ENCODE measurements at places on chromosomes 13 and 19.

DNA sequence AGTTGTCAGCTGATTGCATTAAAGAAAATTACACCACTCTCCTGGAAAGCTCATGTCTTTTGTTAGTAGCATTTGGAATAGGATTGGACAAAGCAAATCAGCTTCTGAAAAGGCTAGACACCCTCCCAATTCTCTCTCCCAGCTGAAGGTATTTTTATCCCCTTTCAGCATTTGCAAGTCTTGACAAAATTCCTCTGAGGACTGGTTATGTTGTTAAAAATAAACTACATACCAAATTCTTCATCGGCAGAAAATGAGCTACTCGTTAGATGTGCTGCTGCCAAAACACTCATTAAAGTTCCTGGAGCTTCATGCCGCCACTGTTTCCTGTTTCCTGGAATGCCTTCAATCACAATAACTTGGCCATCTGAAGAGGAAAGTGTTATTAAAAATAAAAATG, 37.1 kb downstream of the UTP14C start:
- no peak for DNase-seq

DNA sequence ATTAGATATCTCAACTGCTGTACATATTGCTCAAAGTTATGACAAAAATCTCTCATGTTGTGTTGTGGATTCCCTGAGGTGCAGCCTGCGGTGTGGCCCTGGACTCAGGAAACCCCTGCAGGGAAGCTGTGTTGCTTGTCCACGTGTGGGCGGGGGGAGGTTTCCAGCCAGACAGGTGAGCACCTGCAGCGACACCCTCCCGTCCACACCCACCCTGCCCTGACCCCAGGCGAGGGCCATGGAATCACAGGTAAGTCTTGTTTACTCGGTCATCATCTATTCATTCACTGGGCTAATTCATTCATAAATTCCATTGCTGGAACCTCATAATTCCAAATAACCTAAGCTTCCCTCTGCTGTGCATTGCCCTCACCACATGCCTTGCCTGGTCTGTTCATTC, 14.1 kb downstream of the PLPP2 start:
- DNase-seq, result no peak

DNA sequence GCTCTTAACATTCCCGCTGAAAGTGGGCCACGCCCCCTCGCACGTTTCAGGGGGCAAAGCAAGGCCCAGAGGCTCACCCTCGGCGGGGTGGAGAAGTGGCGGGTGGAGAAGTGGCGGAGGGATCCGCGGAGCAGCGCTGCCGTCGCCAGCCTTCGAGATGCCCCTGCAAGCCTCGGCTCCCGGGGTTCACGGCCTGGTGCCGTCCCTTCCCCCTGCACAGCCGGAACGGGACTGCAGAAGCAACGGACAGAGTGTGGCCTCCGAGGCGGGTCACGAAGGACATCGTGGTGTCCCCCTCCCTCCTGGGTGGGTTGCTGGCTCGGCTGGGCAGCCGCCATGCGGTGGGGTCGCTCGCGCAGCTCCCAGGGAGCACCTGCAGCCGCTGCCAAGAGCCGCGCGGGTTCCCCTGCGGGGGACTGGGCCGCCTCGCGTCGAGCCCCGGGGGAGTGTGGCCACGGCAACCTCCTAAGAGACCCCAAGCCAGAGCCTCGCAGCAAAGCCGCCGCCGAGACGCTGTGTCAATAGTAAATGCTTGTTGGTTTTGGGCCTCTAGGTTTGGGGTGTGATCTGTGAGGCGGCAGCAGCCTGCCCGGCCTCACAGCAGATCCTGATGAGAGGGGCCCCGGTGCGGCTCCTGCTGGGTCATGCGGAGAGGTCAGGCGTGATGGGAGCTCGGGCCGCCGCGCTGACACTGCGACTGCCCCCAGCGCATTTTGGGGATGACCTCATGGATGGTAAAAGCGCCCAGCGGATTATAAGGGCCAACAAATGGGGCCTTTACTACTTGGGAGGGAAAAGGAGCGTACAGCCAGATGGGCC, 5.5 kb downstream of the TPGS1 start:
- DNase-seq, result no peak

DNA sequence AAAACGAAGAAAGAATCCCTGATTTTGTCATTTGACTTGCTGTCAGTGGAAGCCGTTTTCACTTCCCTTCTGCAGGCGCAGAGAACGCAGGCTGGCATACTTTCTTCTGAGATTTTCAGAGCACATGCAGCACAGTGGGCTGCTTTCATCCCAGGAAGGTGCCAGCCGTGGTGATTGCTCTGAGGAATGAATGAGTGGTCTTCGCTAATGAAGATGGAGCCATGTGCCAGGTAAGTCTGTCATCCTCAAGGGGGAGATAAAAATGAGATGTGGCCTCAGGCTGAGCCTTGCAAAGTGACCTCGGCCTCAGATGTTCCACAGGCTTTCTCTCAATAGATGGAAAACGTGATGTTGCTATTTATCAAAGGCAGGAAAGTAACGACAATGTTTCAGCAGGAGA, 94.6 kb upstream of the FARP1 start:
- no peak for DNase-seq

GRCh38 chr13:112733112-112733511, 43.3 kb downstream of the ATP11A start:
- DNase-seq, result no peak

DNA sequence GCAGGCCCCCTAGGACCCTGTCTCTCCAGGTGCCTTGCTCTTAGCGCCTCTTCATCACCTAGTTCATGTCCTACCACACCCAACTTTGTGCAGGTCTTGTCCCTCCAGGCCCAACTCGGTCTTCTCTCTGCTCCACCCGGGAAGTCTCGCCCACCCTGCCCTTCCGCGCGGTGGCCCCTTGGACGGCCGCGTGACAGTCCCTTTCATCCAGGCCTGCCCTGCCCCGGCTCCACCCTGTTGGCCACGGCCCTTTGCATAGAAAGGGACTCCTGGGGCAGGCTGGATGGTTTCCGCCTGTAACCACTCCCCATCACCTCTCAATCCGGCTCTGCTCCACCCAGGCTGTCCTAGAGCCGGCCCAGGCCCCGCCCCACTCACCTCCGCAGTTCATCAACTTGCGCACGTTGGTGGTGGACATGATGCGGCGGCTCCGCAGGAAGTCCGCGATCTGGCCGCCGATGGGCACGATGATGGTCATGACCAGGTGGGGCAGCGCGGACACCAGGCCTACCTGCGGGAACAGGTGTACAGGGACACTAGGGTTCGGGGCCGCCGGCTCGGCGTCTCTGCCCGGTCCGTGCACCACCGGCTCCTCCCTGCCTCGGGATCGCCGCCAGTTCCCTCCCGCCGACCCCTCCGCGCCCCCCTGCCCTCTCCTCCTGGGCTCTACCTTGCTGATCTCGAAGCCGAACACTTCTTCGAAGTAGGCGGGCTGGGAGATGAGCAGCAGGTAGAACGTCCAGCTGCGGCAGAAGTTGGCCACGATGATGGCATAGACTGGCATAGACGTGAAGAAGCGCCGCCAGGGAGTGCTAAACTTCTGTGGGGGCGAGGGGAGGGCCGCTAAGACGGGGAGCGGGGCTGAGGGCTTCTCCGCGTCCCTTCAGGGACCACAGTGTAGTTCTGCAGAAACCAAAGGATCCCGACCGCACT, 7.2 kb downstream of the GFY start:
- DNase-seq, result peak; percentile 49

DNA sequence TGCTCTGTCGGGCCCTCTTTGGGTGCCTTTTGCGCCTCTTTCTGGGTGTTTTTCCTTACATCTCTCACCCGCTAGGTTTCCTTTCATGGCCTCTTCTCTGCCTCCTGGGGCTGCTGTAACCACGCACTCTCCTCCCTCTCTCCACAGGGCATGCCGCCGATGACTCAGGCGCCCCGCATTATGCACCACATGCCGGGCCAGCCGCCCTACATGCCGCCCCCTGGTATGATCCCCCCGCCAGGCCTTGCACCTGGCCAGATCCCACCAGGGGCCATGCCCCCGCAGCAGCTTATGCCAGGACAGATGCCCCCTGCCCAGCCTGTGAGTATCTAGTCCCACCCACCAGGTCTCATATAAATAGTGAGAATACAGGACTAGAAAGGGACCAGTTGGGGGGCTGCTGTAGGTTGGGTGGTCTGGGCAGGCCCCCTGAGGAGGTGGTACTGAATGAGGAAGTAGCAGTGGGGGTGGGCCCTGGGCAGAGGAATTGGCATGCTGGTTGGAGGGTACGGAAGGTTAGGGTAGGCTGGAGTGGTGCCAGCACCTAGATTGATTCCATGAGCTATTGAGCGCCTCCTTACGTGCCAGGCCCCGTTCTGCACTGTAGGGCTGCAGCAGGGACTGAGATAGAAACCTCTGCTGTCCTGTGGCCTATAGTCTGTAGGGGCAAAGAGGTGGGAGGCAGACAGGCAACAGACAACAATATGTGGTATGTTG, 11.9 kb downstream of the SNRPA start:
- DNase-seq, result no peak

DNA sequence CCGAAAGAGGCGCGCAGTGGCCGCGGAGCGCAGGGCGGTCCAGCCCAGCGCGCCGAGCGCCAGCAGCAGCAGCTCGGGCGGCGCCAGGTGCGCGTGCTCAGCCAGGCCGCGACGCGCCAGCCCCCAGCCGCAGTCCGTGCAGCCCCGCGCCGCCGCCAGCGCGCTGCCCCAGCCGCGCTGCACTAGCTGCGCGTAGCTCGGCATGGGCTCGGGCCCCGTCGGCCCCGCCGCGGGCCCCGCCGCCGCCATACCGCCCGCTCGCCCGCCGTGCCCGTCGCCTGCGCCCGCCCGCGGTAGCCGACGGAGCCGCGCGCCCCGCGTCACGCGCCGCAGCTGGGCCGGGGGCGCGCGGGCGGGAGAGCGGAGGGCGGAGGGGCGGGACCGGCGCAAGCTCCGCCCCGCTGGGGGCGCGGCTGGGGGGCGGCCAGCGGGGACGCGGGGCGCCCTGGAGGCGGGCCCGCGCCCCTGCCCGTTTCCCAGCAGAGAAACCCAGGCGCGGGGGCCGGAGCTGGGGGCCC, at the start of gene CERS1:
Gene CERS1 (minus strand): TSS at position 335 of the 518 bp plus-strand sequence. CDS start 86 bp downstream, at position 249.
- no peak for DNase-seq

- peak; percentile 50 for DNase-seq
Measured at GRCh38 chr19:35549174-35549788, 3.9 kb downstream of the TMEM147 start.

- no peak for DNase-seq
Measured at GRCh38 chr13:95174517-95174916, 126.7 kb downstream of the ABCC4 start.

DNA sequence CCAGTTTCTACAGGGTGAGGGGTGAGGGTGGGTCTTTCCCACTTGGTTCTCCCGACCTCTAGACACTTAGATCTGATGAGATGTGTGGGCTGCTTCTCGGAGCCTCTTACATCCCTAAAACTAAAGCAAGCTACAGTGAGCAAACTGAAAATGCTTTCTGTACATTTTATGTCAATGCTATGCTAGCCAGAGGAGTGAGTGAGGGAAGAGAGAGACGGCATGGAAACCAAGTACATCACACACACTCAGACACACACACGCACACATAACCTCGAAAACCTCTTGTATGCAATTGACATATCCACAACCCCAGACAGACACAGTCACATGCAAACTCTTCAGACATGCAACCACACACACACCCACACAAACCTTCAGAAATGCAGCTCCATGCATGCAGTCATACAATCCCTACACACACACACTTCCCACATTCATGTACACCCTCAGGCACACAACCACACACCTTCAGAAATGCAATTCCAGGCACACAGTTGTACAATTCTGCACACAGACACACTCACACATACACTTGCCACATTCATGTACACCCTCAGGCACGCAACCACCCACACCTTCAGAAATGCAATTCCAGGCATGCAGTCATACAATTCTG, 1.4 kb downstream of the SLC1A6 start:
- DNase-seq, result no peak

GRCh38 chr19:23071147-23071511, 45.7 kb upstream of the ZNF730 start:
- no peak for DNase-seq

DNA sequence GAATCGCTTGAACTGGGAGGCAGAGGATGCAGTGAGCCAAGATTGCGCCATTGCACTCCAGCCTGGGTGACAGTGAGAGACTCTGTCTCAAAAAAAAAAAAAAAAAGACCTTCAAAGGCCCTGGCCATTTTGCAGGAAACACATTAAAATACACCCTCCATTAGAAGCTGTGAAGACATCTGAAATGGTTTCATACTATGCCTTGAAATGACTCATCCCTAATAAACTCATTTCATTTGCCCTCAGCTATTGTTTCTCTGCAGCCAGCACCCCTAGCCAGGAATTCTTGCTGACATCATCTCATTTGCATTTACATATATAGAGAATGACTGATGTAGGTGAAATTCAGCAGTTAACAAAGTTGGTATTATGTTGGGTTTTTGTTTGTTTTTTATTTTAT, 8.7 kb downstream of the EML2 start:
- no peak for DNase-seq

- DNase-seq, result no peak
Measured at GRCh38 chr13:109333893-109334651, 452.3 kb downstream of the IRS2 start.

GRCh38 chr13:105030851-105031250, 1504.6 kb downstream of the EFNB2 start:
- DNase-seq, result no peak

DNA sequence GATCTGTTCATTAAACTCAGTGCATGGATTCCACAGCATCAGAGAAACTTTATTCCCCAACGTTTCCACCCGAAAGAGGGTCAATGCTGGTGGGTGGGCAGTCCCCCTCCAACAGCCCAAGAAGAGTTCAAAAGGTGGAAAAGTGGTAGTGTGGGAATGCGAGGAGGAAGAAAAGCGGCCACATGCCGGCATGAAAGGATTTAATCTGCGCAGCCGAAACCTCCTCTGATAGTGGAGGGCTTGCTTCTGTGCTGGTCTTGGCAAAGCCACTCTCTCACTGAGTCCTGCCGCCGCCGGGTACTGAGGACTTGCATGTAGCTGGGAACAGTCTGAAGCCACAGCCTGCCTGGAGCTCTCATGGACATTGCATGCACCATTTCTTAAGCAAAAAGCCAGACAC, 136.2 kb upstream of the ZNF536 start:
- DNase-seq, result no peak

DNA sequence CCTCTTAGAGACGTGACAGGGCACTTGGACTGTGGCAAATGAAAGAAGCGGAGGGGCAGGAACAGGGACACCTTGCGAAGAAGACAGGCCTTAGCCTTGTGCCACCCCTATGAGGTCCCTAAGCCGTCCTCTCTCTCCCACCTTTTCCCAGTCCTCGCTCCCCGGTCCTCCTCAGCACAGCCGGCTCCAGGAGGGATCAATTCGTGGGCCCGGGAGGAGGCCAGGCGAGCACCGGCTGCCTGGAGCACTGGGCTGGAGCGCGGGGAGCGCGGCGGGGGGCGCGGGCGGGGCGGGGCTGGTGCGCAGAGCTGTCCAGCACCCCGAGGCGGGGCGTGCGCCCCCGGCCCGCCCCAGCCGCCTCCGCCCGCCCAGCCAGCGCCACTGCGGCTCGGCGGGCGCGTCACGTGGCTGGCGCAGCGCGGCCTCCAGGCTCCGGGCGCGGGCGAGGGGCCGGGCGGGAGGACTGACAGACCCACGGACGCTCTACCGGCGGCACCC, at the start of gene LRP3:
Gene LRP3 (plus strand): TSS at position 466 of the 498 bp plus-strand sequence. CDS start 456 bp downstream, outside the sequence.
- no peak for DNase-seq
